ENCODE measurements at places on chromosomes 3 and 15.
A peak's percentile ranks its signal among the peaks of the same experiment; 100 is the strongest.

- no peak for DNase-seq
Measured at GRCh38 chr3:159413319-159413718, 575.3 kb upstream of the IL12A start.

- no peak for DNase-seq
Measured at GRCh38 chr3:34008836-34009809, 210.7 kb downstream of the PDCD6IP start.

DNA sequence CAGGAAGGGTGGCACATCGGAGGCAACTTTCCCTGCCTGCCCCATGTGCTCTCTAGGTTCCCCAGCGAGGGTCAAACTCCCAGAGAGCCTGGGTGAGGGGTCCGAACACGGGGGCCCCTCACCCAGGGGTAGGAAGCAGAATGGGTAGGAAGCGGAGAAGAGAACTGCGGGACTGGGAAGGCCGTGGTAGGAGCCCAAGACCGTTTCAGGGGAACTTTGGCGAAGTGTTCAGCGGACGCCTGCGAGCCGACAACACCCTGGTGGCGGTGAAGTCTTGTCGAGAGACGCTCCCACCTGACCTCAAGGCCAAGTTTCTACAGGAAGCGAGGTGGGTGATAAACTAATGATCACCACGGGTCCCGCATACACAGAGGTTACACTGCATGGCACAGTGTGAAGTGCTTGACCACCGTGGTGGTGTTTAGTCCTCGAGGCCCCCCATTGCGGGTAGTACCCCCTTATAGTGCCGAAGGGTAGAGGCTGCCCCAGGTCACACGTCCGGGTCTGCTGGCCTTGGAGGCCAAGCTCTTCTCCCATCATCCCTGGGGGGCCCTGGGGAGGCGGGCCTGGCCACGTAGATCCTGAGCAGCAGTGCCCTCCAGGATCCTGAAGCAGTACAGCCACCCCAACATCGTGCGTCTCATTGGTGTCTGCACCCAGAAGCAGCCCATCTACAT, 8.3 kb downstream of the FES start:
- DNase-seq = peak; percentile 70

DNA sequence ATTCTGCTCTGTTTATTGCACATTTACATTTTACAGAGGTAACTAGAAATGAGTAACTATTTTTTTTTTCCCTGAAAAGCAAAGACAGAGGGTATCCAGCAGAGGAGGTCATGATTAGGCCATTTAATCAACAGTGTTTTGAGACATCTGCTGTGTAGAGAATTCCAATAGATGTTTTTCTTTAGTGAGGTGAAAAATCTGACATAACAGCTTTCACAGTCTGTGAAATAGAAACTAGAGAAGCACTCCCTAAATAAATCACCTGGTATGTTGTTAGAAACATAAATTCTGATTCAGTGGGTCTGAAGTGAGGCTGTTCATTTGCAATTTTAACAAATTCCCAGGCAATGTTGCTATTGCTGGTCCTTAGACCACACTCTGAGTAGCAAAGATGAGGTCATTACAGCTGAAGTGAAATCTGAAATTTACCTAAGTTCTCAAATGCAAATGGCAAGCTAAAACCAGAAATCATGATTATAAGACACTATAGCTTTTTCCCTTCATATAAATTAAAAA, 329.2 kb upstream of the LRRC3B start:
- DNase-seq = no peak

DNA sequence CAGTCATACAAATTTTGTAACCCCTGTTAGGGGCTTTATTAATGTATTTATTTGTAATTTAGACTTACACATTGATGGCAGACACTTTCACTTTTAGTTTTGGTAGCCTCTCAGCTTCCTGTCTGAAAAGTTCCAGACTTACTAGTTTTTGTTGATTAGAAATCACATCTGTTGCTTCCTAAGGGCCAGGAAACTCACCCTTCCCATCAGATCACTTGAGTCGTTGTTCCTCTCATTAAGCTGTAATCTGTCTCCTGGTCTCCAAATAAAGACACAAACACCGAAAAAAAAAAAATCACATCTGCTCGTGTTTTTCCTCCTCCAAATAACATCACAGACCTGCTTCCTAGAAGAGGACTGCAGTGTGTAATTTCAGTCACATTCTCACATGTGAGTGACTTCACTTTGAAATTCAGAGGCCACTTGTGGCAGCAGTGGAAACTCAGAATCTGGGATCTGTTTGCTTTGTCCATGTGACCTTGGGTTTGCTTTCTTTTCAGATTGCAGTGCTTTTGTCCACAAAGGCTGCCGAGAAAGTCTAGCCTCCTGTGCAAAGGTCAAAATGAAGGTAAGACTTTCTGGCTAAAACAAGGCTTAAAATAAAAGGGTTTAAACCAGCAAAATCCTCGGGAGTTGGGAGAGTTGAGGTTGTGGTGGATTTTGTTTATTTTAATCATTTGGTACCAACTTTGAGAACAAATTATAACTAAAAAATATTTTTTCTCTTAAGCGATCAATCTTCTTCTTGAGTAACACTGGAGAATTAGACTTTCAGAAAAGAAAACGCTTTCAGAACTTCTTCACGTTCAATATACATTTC, 87.0 kb downstream of the KLHL25 start:
- DNase-seq = no peak

- no peak for DNase-seq
Measured at GRCh38 chr3:57752307-57752706, 3.8 kb upstream of the SLMAP start.

DNA sequence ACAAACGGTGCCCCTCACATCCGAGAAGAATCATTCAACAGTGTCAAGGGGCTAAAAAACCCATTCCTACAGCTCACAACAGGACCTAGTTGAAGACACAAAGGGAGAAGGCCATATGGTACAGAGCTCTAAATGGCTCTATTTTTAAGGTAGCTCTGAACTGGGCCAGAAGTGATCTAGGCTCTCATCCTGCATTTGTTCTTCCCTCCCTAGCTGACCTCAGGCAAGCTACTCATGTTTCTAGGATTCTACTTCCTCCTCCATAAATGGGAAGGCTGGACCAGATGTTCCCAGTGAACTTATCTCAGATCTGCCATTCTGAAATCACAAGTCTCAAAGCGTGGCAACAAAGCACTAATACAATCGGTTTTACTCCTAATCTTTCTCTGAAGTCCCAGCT, 62.3 kb downstream of the CPNE4 start:
- no peak for DNase-seq

DNA sequence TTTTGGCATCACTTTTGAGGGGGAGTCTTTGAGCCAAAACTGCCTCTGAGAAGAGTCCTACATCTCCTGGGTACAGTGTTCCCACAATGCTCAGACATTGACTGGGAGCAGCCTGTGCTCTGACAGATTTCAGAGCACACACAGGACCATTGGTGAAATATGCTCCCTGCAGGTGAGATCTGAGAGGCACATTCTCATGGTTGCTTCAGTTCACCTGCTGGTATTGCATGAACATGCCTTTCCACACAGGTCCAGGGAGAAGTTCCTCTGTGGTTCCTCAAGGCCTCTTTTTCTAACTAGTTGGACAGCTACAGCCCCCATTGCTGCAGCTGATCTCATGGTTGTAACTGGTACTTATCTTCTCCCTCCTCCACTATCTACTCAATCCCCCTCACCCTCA, 37.0 kb downstream of the FOXL2 start:
- no peak for DNase-seq

GRCh38 chr3:143525408-143525807, 322.9 kb downstream of the SLC9A9 start:
- DNase-seq = no peak

DNA sequence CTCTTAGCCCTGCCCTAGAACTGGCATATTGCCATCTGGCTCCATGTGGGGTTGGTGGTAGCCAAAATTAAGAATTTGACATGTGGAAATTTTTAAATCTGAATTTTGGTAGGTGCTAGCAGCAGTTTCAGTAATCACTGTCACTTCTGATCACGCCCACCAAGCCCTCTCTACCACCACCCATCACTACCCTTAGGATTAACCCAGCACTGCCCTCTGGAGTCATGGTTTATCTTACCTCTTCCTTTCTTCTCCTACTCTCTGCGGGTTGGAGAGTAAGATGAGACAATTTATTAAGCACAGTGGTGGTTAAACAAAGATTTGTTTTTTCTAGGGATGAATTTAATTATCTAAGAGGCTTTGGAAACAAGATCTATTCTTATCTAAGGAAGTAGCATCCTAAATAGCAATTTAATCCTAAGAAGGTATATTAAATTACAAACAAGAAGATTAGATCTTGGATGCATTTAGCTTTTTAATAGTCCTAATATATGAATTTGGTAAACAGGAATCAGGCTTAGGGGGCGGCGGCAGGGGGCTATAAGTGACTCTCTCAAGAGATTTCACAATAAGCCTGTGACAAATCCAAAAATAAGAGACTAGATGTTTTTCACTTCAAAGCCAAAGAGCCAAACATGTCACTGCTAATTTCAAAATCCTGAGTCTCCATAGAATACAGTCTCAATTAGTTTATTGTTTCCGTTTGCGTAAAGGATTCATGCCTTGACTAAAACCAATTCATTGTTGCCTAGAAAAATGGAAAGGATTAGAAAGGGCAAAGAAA, 498.4 kb upstream of the UBE2E2 start:
- no peak for DNase-seq

DNA sequence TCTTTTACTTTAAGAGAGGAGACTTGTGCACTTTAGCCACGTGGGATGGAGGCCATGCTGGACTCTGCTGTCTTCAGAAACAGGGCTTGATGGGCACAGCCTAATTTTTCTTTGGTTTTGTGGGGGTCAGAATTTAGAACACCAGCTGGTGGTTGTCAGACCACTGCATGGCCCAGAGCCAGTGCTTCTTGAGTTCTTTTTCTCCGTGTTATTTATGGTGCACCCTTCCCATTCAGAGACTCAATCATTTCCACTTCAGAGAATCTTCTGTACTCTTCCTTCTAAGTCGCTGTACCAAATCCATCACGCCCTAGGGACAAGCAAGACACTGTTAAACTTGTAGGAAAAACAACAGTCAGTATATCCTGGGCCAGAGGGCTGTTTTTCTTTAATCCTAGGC, 20.1 kb downstream of the PRR23A start:
- DNase-seq = no peak

GRCh38 chr3:125175295-125176078, 37.1 kb downstream of the SLC12A8 start:
- DNase-seq = no peak
